ENCODE measurements at places on chromosomes 5 and 9.
A peak's percentile ranks its signal among the peaks of the same experiment; 100 is the strongest.

DNA sequence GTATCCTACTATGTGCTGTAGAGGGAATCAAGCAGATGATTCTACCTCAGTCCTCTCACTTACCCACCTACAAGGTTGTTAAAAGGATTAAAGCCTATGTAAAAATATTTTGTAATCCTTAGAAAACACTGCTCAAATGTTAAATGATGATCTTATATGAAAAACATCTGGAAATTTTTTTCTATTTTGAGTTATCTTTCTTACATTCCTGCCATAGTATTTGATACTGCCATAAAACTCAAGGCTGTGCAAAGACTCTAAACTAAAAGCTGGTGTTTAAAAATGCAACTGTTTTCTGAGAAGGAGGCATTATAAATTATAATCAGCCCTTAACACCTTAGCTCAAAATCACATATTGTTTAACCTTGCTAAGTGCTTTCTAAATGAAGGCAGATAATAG is 474.2 kb downstream of the PRELID2 start:
- no peak for DNase-seq

- no peak for DNase-seq
Measured at GRCh38 chr9:130579738-130580463, 524 bp downstream of the FUBP3 start.

GRCh38 chr9:119556129-119556875 is 187.1 kb upstream of the BRINP1 start:
- peak; percentile 22 for DNase-seq

GRCh38 chr5:135032999-135033861 is 798 bp downstream of the PITX1 start:
- DNase-seq, result no peak

GRCh38 chr5:101284736-101285375 is 381.8 kb upstream of the ST8SIA4 start:
- no peak for DNase-seq

- no peak for DNase-seq
Measured at GRCh38 chr5:104541141-104541785, 978.7 kb upstream of the NUDT12 start.

DNA sequence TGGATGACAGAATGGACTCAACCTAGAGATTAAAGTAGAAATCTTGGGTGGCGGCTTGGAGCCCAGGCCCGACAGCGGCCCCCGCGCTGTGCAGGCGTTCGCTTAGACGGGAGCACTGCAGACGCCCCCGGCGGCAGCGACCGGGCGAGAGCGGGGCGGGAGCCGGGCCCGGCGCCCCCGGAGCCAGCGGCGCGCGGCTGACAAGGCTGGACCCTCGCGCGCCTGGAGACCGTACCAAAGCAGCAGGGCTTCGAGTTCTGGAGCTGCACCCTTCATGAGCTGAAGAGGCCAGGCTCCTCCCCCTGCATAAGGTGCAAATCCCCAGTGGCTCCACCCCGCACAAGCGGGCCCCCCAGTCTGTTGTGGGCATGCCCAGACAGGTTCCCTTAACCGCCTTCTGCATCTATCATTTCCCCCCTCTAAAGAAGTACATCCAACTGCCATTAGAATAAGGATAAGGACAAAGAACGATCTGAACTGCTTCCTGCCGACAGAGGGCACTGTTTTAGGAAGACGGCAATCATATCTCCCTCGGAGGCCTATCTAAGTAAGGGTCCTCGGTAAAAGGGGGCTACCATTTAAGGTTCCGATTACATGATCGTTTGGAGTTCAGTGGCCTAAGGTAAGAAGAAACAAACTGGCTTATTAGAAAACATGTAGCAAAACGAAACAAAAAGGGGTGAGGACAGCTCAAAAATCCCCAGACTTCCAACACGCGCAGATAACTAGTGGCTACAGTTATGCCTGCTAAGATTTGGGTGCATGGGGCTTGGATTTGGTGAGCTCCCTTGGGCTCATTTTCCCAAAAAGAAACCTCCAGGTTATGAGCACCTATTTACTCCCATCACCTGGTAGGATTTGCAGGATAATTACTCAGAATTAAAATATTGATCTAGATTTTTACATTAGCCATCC is 66.3 kb downstream of the RGMB start:
- DNase-seq, result no peak

- DNase-seq, result no peak
Measured at GRCh38 chr5:160747559-160747958, 104.5 kb downstream of the ATP10B start.

GRCh38 chr5:15694696-15695214 is 194.8 kb downstream of the FBXL7 start:
- DNase-seq, result no peak

GRCh38 chr9:134618163-134618832 is 23.3 kb upstream of the COL5A1 start:
- no peak for DNase-seq

GRCh38 chr5:139457653-139458306 is 4.8 kb downstream of the ECSCR start:
- no peak for DNase-seq

DNA sequence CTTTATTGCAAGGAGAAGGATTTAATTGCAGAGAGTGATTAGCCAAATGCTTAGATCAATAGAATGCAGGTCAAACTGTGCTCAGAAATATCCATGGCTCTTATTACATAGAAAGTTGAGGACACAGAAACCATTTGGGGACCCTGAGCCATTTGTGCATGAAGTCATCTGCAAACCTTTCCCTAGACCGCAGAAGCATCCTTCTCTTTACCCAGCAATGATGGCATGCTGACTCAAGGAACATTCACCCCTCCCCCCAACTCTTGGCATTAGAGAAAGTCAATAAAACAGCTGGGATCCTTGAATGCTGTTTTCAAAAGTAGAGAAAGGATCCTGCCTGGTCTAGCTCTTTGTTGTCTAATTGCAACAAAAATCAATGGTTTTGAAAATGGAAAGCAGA is 73.5 kb downstream of the PPP2R2B start:
- no peak for DNase-seq

- DNase-seq, result no peak
Measured at GRCh38 chr9:89036383-89036782, 45.1 kb downstream of the S1PR3 start.

GRCh38 chr5:134177369-134178095 is 782 bp upstream of the SKP1 start:
- DNase-seq, result no peak

- no peak for DNase-seq
Measured at GRCh38 chr5:34627794-34628193, 28.3 kb upstream of the RAI14 start.

GRCh38 chr5:51487952-51488351 is 104.7 kb downstream of the ISL1 start:
- no peak for DNase-seq

DNA sequence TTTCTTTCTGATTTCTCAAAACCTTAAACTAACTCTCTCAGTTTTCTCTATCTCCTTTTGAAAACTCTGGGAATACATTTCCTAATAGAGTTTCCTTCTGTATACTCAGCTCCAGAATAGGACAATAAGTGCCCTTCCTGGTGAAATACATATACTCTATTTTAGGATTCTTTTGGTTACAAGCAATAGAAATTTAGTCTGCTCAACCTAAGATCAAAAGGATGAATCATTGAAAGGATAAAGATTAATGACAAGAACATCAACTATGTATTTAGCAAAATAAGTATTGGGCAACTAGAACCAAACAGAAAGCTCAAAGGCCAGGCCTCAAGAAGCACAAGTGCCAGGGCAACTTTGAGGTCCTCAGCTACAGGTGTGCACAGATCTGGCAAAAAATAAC is 127.1 kb downstream of the ADAMTSL1 start:
- no peak for DNase-seq

GRCh38 chr5:97525780-97526179 is 342.7 kb upstream of the RIOK2 start:
- no peak for DNase-seq

- DNase-seq, result no peak
Measured at GRCh38 chr9:113584428-113585084, 121.0 kb downstream of the RGS3 start.

DNA sequence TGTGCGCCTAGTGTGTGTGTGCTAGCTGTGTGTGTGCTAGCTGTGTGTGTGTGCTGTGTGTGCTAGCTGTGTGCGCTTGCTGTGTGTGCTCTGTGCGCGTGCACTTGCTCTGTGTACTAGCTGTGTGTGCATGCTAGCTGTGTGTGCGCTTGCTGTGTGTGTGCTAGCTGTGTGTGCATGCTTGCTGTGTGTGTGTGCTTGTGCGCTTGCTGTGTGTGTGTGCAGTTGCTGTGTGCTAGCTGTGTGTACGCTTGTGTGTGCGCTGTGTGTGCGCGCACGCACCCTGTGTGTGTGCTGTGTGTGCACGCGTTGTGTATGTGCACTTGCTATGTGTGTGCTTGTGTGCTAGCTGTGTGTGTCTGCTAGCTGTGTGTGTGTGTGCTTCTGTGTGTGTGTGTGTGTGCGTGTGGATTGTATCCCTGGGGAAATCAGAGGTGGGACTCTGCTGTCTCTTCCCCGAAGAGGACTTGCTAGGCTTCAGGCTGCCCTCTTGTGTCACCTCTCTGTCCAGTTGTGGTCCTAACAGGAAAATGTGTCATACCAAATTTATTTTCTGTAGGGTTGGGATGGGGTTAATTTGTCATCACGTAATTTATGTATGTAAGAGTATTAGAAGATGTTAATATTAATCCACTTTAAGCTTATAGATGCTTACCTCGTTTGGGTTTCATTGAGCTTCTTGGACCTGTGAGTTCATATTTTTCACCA is 38.9 kb downstream of the TPPP start:
- DNase-seq, result no peak

GRCh38 chr5:11400316-11400715 is 503.9 kb downstream of the CTNND2 start:
- no peak for DNase-seq

GRCh38 chr5:68047035-68047434 is 168.5 kb upstream of the PIK3R1 start:
- DNase-seq, result no peak

GRCh38 chr9:27108981-27109541 is at the start of gene TEK:
TEK (plus strand) TSS chr9:27109225; CDS start chr9:27109591, 366 bp downstream.
- no peak for DNase-seq

GRCh38 chr9:113528811-113529210 is 65.3 kb downstream of the RGS3 start:
- no peak for DNase-seq

DNA sequence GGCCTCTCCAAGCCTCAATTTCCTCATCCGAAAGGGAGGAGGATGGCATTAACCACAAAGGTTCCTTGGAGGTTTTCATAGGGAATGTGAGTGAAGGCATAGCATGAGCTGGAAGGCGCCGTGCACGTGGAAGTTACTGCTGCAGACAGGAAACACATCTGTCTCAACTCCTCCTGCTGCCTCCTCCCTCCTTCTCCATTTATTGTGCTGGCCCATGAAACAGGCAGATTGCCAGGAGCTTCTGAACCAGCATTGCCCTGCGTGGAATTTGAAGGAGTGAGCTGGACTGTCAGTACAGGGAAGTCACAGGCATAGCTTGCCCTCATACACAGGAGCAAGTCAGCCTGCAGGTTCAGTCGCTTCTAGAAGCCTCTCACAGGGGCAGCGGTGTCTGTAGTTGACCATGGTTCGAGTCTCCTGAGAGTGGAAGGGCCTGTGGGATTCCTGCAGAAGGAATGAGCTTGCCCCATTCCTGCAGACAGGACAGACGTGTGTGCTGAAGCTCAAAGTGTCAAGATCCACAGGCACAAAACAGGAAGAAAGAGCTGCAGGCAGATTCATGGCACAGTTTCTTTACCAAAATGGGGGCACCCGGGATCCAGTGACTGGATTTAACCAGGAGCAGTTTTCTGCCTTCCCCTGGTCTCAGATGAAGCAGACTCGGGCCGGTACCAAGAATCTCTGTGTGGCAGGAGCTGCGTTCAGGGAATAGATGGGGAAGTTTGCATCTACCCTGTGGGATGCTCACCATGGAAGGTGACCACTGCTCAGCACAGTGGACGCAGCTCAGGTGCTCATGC is 48.7 kb upstream of the CTSL start:
- no peak for DNase-seq

- peak; percentile 24 for DNase-seq
Measured at GRCh38 chr9:72396247-72397091, 31.5 kb upstream of the ZFAND5 start.

DNA sequence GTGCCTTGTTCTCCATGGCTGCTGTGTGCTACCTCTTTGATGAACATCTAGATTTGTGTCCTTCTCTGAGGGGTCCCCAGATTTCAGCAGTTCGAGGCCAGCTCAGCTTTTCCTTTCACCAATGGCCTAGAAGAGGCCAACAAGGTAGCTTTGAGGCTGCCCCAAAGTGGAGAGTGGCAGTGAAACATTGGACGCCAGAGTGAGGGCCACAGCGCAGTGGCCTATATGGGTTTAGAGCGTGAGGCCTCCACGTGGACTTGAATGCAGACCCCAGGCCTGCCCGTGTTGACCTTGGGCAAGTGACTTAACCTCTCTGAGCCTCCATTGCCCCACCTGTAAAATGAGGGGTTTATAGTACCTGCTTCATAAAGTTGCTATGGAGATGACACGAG is 11.8 kb downstream of the MYOZ3 start:
- DNase-seq, result no peak

DNA sequence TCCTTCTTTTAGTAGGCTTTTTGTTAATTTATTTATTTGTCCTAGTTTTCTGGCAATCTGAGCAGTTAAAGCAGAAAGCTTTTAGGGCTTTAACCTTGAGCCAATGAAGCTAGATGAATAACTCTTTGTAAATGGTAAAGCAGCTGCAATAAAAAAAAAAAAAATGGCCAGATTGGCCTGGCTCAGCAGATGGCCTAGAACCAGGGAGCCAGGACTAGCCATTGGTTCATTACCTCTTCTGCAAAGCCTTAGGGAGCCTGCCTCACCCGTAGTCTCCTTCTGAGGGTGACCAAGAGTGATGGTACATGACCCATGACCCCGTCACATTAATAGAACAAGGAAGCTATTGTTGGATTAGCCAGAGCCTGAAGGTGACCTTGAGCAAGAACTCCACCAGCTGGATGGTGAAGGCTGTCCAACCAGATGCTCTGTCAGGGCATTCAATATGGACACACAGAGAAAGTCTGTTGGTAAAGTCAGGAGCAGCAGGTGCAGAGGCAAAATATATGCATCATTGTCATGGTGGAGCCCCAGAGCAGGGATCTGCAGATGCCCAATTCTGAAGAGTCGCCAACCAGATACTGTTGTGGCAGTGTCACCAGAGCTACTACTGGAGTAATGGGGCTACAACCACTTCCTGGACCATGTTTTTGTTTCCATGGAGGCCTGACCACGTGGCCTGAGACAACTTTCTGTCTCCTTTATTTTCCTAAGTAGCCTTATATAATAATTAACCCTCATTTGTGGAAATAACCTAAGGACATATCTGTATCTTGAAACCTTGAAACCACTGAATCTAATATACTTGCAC is 100.7 kb downstream of the MTX3 start:
- no peak for DNase-seq

DNA sequence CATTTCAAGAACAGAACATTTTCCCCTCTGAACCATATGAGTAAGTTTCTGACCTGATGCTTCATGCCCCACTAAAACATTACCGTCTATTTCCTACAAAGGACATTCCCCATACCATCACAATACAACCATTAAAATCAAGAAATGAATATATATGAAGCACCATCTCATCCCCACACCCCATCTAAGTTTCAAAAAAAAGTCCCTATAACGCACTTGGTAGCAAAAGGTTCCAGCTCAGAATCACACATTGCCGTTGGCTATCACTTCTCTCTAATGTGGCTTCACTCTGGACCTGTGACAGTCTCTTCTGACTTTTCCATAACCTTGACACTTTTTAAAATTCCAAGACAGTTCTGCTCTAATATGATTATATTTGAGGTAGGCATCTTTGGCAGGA is 5.9 kb downstream of the EMB start:
- no peak for DNase-seq

- no peak for DNase-seq
Measured at GRCh38 chr9:4090491-4090890, 209.4 kb downstream of the GLIS3 start.

Measured in HTR-8/SVneo (cell line).